ENCODE measurements at places on chromosomes 12 and 14.
A peak's percentile ranks its signal among the peaks of the same experiment; 100 is the strongest.

- DNase-seq = no peak
Measured at GRCh38 chr14:79167957-79168356, 997.8 kb downstream of the NRXN3 start.

- no peak for DNase-seq
Measured at GRCh38 chr12:114751712-114752111, 67.7 kb upstream of the TBX3 start.

DNA sequence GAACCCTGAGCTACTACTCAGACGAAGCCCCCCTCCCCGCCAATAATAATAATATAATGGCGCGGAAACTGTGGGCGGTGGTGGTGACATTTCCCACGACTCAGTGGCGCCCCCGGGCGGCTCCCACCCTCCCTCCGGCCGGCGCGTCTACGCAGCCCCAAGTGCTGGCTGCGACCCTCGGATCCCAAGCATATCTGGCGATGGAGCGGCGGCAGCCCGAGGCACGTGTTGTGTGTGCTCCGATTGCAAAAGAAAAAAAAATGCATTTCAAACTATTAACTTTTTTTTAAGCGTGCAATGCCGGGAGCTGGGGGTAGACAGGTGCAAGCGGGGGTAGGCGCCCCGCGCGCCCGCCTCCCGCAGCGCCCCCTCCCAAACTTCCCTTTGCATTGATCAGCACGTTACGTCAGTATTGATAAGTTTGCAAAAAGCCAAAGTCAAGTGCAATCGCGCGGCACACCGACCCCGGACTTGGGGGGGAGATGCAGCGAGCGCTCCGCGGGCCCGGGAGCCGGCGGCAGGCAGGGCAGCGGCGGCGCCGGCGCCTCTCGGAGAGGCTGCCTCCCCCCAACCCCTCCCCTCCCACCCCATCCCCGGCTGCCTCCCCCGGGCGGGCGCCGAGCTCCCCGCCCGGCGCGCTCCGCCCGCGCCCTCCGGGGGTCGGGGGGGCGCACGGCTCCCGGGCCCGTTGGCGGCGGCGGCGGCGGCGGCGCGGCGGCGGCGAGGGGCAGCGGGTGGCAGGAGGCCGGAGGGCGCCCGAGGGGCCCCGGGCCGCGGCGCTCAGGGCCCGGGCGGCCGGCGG, 113.1 kb upstream of the MYL2 start:
- DNase-seq = no peak

DNA sequence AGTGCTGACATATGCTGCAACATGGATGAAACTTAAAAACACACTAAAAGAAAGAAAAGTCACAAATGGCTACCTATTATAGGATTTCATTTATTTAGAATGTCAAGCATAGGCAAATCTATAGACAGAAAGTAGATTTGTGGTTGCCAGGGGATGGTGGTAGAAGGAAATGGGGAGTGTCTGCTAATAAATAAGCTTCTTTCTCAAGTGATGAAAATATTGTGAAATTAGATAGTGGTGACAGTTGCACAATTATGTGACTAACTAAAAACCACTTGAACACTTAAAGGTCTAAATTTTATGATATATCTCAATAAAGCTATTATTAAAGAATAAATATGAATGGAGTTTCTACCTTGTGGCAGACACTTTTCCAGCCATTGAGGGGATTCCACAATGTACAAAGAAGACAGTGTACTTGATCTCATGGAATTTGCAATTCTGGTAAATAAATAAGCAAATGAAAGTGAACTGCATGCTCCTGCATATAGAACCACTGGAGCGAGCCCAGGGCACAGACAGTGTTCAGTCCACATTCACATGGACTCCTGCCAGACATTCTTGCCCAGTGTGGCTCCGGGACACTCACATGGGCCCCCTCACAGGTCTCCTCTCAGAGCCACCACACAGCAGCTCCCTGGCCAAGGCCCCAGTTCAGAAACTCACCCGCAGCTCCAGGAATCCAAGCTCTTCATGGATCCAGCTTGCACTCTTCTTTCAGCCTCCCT, 107.1 kb upstream of the ARID2 start:
- DNase-seq = no peak

DNA sequence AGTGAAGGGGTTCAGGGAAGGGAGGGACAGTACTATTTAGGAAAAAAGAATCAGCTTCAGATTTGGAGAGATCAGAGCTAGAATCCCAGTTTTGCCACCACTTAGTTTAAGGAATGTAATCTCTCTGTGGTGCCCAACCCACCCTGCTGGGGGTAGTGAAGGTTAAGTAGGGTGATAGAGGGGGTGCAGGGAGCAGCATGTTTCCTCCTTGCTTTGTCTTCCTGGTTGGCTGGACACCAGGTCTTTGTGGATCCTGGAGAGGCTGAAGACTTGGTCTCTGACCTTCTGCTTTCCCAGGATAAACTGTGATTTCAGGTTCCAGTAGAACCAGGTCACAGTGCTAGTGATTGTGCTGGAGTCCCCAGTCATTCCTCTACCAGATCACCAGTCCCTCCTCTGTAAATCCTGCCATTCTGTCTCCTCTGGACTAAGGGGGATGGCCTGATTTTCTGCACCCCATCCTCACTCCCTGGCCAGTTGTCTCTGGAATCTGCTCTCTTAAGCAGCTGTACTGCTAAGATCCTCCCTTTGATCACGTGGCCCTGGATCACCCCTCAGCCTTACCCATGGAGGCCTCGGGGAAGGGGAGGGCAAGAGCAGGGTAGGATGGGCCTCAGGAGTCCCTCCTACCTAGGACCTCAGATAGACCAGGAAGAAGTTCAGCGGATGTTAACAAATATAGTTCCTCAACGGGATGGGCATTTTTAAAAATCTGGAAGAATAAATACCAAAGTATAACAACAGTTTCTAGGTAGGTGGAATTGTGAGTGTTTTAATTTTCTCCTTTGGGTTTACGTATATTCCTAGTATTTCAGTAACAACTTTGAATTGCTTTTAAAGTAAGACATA, 3.1 kb downstream of the MAP3K12 start:
- DNase-seq = no peak

- DNase-seq = peak; percentile 44
Measured at GRCh38 chr12:88299567-88300101, 157.5 kb downstream of the TMTC3 start.

All from HTR-8/SVneo (cell line).